Left renal pelvis (tissue), 4 donors: ENCODE measurements at places on chromosomes 12 and 14. TPM values are rescaled to one million over a fixed set of nuclear protein-coding genes. Genes with fewer than 3 reads are reported as not detected.

The SIX6 gene
- polyA plus RNA-seq, result not detected

The GRIP1 gene
- polyA plus RNA-seq, result 21.1 TPM

The CCDC177 gene
- 0.31 TPM for polyA plus RNA-seq

The CNTN1 gene
- 79.5 TPM for polyA plus RNA-seq

The ACAD10 gene
- 42.0 TPM for polyA plus RNA-seq

The KERA gene
- 1.3 TPM for polyA plus RNA-seq

The CLEC1A gene
- 4.7 TPM for polyA plus RNA-seq

The DEGS2 gene
- 5.9 TPM for polyA plus RNA-seq

The CATSPERB gene
- polyA plus RNA-seq, result 0.72 TPM

The NPFF gene
- not detected for polyA plus RNA-seq

The PLEKHG7 gene
- 1.0 TPM for polyA plus RNA-seq

The MMP17 gene
- polyA plus RNA-seq, result 3.9 TPM

The JAG2 gene
- polyA plus RNA-seq, result 6.3 TPM

- no peak for DNase-seq
These were observed 37.7 kb downstream of the PPFIBP1 start for GRCh38 chr12:27561535-27562350.

GRCh38 chr14:64340560-64341196 is 46.5 kb upstream of the ESR2 start:
- DNase-seq, result no peak

- DNase-seq, result no peak
These were observed 19.6 kb downstream of the TC2N start for GRCh38 chr14:91847693-91848092.

GRCh38 chr12:111316671-111317070 is 52.2 kb downstream of the PHETA1 start:
- DNase-seq, result no peak

DNA sequence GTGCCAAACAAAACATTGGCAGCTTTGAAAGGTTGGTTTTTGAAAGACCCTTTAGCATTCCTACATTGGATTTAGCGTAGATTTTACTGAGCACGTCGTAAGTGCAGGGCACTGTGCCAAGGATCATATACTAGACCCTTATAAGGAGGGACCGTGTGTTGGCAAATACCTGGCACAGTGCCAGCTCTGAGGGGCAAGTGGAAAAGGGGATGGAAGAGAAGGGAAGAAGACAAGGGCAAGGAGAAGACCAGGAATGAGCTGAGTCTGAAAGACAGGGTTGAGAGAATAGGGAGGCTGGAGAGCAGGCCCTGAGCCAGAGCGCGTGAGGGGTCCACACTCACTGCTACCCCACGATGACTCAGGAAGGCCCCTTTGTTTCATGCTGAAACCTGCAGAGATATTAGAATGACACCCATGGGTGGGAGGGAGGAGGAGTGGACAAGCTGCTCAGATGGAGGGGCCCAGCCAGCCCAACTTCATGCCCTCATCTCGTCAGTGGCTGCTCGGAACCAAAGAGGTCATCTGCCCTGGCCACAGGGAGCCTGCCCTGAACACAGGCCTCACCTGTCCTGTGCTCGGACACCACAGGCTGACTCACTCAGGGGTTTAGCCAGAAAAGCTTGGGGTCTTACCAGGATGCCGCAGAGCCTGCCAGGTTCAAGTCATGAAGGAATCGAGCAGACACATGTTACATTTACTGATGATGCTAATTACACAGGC is 25.0 kb downstream of the RAB35 start:
- no peak for DNase-seq

GRCh38 chr12:49539406-49540228 is 787 bp downstream of the KCNH3 start:
- no peak for DNase-seq

DNA sequence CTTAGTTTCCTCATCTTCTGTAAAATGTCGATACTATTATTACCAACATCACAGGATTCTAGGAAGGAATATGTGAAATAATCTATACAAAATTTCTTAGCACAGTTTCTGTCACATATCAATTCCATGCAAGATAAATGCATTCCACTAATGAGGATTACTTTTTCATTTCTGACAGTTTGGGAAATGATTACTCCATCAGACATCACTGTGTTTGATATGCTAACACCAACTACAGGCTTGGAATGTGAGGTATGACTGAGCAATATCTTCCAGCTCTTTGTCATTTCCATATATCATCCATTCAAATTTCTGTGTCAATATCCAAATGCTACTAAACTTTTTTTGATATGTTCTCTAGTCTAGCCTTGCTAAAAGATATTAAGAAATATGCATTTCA is 111.2 kb upstream of the PTPRQ start:
- no peak for DNase-seq

DNA sequence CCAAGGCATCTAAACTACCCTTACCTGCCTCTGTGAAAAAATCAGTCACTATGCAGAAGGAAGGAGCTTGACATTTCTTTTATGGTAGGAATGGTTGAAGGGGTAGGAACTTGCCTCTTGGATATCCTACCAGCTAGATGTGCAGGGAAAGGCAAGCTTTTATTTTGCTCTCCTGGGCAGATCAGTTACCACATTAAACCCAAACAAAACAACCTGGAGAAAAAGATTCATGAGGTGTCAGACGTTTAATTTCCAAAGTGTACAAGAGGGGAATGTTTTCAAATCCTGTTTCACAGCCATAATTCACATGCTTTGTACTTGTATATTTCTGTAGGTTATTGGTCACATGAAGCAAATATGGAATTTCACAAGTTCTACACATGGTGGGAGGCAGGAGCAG is 67.0 kb upstream of the IFNG-AS1 start:
- peak; percentile 26 for DNase-seq

DNA sequence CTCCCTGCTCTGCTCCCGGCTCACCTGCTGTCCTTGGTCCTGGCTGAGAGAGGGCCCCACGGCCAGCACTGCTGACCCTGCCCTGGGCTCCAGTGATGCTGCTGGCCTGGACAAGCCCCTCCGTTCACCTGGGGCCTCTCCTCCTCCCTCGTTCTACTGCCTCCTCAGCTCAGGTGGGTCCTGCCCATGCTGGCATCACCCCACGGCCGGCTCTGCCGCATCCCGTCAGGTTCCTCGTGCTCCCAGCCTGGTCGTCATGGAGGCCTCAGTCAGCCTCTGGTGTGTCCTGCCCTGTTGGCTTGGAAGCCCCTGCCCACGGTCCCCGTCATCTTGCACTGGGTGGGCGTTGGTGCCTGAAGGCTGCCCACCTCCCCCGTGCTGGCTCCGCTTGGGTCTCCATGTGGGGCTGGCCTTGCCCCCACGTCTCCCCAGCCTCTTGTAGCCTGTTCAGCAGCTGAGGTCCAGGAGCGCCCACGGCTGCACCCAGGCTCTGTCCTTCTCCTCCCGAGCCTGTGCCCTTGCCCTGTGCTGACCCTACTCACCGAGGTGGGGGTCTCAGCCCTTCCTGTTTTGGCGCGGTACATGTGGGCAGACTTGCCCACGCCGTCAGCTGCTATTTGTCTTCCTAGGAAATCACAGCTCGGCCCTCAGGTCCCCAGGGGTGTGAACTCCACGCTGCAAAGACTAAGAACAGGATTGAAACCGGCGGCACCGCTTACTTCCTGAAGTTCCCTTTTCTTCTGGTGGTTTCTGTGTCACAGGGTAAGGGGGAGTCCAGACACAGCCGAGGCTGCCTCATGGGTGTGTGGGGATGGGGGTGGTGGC is 121.6 kb downstream of the TMEM121 start:
- no peak for DNase-seq

DNA sequence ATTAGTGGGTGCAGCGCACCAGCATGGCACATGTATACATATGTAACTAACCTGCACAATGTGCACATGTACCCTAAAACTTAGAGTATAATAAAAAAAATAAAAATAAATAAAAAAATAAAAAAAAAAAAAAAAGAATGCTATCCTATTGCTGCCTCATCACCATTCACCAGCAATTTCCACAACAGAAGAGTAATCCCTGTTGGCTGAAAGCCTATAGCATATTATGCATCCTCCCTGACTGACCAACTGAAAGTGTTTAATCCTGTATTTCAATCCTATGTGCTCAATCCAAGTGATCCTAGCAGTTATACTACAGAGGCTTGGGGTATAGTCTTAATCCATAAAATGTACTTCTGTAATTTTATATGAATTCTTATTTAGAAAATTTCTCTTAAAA is 18.5 kb downstream of the DICER1 start:
- DNase-seq, result no peak

DNA sequence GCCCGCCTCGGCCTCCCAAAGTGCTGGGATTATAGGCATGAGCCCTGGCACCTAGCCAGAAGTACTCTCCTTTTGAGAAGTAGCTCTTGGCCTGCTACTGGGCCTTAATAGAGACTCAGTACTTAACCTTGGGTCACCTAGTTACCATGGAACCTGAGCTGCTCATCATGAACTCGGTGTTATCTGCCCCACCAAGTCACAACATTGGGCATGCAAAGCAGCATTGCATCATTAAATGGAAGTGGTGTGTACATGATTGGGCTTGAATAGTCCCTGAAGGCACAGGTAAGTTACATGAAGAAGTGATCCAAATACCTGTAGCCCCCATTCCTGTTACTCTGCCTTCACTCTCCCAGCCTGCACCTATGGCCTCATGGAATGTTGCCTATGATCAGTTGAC is 18.0 kb upstream of the ATF7 start:
- DNase-seq, result no peak

DNA sequence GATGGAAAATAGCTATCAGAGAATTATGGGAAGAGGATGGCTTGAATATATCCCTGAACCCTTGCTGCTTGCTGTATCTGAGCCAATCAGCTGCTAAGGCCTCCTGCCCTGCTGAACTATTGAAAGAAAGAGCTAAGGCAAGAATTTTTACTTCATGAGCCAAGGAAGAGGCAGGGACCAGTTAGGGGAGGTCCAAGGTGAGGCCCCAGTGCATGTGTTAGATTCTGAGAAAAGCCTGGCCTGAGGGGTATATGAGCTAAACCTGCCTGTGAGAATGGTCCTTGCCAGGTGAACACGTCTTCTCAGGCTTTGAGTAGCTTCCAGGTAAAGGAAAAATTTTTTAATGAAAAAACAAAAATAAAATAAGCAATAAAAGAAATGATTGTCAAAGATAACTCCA is 218.0 kb downstream of the SYT1 start:
- DNase-seq, result no peak

GRCh38 chr12:19712041-19712440 is 272.7 kb downstream of the AEBP2 start:
- no peak for DNase-seq

GRCh38 chr12:106455111-106455510 is 97.6 kb downstream of the POLR3B start:
- DNase-seq, result no peak

GRCh38 chr14:103207388-103208072 is 84.3 kb downstream of the TNFAIP2 start:
- no peak for DNase-seq

- no peak for DNase-seq
These were observed 622.4 kb downstream of the SLC6A15 start for GRCh38 chr12:84290168-84290567.

DNA sequence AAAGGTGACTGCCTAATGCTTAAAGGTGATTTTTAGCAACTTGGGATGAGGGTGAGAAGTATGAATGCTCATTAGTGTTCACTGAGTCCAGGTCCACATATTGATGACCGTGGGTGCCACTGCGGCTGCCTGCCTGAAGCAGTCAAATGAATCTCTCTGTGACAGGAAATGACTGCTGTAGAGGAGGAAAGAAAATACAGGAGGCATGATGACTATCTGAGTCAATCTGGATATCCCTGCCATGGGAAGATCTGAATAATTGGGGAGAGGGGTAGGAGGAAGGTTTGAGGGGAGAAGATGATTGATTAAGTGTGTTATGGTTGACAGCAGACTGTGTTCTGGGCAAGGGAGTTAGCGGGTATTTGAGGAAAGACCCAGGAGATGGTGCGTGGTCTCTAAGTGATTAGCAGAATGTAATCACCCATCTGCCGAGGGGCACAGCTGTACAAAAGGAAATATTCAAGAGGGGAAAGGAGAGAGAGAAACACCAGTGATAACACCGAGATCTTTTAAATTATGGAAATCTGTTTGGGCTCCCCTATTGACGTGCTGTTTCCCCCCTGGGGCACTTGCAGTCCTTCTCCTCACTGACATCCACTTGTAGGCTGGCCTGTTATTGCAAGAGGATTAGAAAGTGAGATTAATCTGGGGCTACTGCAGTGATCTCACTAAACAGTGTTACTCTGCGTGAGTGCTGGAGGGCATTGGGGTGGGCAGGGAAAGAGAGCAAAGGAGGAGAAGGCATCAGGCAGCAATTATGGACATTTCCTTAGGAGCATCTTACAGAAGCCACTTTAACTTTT is 97.7 kb downstream of the AKAP6 start:
- DNase-seq, result no peak

DNA sequence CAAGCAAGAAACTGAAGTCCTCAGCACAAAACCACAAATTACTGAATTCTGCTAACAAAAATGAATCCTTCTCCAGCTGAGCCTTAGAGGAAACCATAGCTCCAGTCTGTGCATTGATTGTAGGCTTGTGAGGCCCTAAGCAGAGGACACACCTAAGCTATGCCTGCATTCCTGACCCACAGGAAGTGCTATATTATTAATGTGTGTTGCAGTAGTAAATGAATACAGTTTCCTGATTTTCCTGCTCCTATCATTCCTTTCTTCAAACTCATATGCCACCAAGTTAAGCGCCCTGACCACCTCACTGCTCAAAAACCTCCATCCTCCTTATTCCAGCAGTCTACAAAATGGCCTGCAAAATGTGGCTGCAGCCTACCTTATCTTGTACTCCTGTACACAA is 151.9 kb upstream of the ABCD2 start:
- DNase-seq, result no peak

- DNase-seq, result no peak
These were observed 40.1 kb downstream of the STXBP6 start for GRCh38 chr14:25009891-25010290.

DNA sequence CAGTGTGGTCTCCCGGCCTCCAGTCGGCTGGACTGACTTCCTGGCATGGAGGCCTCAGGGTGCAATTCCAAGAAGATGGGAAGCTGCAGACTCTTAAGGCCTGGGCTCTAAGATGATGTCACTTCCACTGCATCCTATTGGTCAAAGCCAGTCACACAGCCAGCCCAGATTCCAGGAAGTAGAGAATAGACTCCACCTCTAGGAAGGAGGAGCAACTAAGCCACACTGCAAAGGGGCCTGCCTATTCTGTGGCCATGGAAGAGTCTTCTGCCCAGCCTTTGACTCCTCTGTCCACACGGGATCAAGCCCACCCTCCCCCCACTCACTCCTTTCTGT is 103.9 kb upstream of the RFLNA start:
- DNase-seq, result no peak

GRCh38 chr12:45803111-45803510 is 73.6 kb downstream of the ARID2 start:
- DNase-seq, result no peak

DNA sequence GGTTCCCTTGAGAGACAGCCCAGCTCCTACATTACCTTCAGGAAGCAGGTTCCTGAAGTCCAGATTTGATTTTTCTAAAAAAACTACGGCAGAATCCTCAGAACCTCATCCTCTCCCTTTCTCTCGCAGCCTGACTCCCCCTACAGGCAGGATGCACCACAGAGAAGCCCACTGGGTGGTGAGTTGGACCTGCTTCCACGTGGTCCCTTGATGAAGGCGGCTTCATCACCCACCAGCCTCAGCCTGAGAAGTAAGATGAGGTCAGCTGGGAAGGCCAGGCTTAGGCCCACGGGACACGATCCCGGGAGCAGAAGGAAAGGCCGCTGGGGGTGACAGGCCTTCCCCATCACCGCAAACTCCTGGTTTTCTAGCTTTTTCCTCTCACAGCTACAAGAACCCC is 83.0 kb downstream of the ACTN1 start:
- DNase-seq, result no peak

- no peak for DNase-seq
These were observed 80.0 kb downstream of the NTF3 start for GRCh38 chr12:5511644-5512600.

- DNase-seq, result peak; percentile 16
These were observed 451.8 kb upstream of the TBX3 start for GRCh38 chr12:115135800-115136211.

- no peak for DNase-seq
These were observed 51.1 kb upstream of the RIC8B start for GRCh38 chr12:106723416-106723815.
